ENCODE measurements at places on chromosomes 16 and 17.

DNA sequence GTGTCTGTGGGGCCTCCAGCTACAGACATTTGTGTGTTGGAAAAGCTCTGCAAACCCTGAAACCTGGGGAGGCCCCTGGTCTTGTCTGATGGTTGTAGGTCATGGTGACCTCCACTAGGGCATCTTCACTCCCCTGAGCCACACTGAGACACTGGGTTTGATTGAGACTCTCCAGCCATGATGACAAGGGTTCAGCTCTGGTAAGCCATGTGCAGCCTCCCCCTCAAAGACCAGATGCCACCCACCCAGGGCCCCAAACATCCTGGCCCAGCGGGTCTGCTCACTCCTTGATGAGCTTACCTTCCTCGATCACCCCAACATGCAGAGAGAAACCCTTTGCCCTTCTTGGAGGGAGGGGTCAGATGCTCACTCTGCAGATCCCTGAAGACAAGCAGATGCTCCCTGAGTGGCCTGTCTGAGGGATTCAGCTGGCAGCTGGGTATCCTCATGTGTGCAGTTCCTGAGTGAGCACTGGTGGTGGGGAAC, 101.6 kb downstream of the METRNL start:
- no peak for ATAC-seq

- ATAC-seq, result no peak
Observed at GRCh38 chr17:80316431-80316830, 55.8 kb downstream of the RNF213 start.

DNA sequence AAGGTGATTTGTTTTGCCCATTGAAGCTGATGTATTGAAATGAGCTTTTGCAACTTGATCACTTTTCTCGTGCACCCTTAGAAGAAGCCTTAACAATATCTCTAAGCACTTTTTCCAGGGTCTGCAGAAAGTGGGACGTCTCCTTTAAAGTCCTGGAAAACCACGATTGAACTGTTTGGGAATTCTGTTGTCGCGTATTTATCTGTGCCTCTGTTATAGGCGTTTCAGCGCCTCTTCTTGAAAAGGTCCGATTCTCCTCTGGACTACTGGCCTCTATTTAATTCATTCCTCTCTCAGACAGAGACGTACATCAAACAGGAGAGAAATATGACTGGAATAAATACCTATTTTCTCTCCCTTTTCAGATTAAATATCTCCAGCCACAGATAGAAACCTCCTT, 262.4 kb upstream of the PSMD7 start:
- no peak for ATAC-seq

- ATAC-seq, result no peak
Observed at GRCh38 chr16:22291020-22291419, 6.2 kb upstream of the POLR3E start.

DNA sequence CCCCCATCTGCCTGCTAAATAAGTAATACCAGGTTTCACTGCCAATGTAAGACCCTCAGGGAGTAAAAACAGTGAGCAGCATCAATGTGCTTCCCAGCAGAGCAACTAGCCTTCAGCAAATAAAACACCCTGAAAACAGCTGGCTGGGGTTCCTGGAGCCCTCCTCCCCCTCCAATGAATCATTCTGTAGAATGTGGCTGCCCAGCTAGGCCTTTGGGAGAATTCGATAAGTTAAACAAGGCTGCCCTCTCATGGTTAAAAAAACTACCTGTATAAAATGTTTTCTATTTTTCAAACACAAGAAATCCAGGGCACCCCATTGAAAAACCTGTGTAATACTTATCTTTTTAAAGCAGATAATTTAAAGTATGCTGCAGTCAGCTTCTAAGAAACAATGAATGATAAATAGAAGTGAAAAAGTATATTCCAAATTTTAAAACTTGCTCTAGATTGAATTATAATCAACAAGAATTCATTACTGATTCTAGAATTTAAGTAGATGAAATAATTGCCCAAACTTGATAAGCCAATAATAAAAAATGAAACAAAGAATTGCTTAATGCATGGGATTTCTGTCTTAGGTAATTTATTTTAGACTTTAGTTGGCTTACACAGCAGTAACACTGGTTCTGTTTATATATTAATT, 9.4 kb upstream of the TOM1L1 start:
- ATAC-seq, result peak; percentile 43

- no peak for ATAC-seq
Observed at GRCh38 chr17:16976725-16977550, 5.0 kb upstream of the TNFRSF13B start.

- ATAC-seq, result no peak
Observed at GRCh38 chr17:41734949-41735313, 488 bp upstream of the HAP1 start.

DNA sequence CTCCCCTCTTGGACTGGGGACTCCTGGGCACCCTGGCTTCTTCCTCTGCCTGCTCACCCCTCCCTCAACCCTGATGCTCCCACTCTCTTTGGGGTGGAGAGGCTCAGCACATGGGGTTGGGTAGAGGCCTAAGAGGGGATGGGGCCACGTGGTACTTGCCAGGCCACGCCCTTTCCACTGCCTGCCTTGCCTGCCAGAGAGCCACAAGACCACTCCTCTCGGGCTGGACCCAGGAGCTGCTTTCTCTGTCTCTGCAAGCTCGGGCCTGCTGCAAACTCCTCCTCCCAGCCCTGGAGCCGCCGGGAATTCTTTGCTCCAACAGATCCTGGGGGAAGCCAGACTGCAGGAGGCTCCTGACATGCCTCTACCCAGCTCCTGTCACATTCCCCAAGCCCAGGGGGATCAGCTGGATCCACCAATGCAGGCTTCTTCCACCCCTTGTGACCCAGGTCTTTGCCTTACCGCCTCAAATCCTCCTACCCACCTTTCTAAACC, 11.8 kb downstream of the DLX4 start:
- no peak for ATAC-seq

DNA sequence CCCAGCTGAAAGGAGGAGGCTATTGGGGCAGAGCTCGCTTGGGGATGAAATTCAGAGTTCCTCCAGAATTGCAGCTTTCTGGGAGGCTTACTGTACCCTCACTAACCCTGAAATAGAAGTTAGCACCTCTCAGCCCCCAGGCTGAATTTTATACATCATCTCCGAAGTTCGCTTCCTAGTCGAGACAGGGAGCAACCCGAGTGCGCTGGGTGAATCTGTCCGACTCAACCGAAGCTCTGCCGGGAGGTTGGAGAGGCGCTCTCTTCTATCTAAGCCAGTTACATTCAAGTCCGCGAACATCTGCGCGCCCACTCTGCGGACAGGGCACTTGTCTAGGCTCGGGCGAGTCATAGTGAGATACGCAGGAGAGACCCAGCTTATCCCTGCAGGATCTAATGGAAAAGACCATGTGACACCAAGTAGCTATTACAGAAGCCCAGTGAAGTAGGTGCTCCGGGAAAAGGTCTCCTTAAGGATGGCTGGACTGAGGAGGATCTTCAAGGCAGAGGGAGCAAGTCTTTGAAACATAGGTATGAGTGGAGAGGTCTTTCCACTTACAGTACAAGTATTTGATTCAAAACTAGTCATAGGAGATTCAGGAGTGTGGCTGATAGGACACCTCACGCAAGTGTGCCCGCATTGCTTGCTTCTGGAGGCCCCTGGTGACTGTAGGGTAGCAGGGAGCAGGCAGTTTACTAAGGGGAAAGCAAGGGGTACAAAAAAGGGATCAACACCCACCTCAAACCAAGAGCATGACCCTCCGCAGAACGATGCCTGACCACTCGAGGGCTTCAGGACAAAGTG, 646 bp upstream of the HES7 start:
- no peak for ATAC-seq

- ATAC-seq, result no peak
Observed at GRCh38 chr17:71229070-71229469, 891.8 kb upstream of the SOX9 start.

DNA sequence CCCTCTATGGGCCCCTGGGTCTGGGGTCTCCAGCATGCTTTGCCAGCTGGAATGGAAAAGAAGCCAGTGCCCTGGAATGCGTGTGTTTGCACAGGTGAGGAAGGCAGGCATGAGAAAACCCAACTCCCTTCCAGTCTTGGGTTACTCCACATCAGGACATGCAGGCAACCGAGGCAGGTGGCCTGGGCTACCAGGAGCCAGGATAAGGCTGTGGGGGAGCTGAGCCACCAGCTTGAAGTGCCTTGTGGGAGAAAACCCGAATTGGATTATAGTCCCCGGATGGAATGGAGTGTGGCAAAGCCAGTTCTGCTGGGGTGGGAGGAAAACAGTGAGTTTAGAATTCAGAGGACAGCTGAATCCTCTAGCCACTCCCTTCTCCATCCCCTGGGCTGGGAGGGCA, 7.2 kb downstream of the SRCIN1 start:
- no peak for ATAC-seq

DNA sequence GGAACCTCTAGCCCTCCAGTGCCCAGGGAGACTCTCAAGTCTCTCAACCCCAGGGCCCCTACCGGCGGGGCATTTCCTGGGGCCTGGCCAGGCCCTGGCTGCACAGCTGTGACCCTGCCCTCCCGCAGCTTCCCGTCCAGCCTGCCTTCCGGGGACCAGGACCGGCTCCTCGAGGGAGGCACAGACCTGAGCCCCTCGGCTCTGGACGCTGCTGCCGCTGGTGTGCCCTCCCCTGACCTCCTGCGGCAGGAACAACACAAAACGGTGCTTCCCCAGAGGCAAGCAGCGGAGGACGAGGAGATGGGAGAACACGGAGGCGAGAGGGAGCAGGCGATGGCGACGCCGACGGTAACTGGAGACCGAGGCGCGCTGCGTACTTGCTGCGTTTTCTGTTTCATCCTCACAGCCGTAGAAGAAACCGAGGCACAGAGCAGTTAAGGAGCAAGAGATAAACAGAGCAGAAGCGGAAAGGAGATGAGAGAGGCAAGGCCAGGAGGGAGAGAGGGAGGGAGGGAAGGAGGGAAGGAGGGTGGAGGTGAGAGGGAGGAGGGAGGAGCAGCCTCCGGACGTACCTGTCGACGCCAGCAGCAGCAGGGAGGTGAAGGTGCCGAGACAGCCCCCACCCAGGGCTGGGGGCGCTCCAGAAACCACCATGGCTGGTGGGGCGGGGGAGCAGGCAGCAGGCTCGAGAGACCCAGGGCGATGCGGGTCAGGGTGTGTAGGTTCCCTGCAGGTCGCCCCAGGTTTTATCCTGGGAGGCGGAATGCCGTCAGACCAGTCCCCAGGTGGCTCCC, at the start of gene PRSS22:
TSS of gene PRSS22 (minus strand) at position 720 of the 794 bp plus-strand sequence. CDS start at position 654, 66 bp downstream.
- ATAC-seq, result peak; percentile 50

DNA sequence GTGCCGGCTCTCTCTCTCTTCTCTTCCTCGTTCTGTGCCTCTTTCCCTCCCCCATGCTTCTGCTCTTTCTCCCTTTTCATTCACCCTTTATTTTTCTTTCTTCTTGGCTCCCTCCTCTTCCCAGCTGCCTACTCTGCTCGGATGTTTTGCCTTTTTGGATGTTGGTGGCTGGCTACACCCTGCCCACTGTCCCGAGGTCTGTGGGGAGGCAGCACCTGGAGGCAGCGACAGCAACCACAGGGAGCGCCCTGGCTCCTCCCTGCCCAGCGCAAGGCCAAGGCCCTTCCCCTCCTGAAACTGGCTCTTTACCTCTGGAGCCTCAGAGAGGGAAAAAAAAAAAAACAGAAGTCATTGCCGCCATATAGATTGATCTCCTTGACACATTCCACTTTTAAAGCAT, 20.0 kb downstream of the CLUAP1 start:
- ATAC-seq, result no peak

- ATAC-seq, result peak; percentile 19
Observed at GRCh38 chr16:24858219-24859041, 12.7 kb downstream of the SLC5A11 start.

GRCh38 chr16:86685076-86685475, 106.7 kb downstream of the FOXL1 start:
- ATAC-seq, result no peak

DNA sequence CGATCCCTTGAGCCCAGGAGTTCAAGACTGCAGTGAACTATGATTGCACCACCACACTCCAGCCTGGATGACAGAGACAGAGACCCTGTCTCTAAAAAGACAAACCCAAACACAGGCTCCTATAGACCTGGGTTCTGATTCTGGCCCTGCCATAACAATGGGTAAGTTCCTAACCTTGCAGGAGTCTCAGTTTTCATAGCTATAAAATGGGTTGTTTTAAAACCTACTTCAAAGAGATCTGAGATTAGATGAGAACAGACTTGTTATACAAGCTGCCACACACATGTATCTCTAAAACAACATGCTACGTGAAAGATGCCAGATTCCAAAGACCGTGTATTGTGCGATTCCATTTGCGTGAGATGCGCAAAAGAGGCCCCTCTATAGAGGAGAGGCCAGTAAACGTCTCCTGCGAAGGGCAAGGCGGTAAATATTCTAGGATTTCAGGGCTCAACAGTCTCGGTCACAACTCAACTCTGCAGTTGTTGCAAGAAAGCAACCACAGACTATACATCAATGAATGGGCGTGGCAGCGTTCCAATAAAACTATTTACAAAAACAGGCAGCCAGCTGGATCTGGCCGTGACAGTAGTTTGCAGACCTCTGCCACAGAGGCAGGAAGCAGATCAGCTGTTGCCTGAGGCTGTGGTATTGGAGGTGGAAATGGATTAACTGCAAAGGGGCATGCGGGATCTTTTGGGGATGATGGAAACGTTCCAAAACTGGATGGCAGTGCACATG, 5.9 kb downstream of the CORO7 start:
- ATAC-seq, result no peak

GRCh38 chr16:82735673-82736091, 108.9 kb downstream of the CDH13 start:
- ATAC-seq, result no peak

GRCh38 chr17:5110816-5111215, 862 bp downstream of the ZNF232 start:
- no peak for ATAC-seq

DNA sequence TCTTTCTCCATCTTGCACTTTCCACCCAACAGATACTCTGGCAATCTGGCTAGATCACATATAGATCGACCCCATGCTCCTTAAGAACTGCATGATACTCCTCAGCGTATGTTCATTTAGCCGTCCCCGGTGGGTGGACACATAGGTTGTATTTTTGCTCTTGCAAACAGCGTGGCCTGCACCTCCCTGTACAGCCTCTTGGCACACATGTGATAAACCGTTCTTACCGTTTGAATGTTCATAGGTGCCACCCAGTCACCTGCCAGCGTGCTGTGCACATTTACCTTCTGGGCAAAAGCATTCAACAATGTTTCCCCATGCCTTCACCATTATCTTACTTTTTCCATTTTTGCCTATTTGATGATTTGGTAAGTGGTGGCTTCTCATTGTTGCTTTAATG, 6.2 kb downstream of the TNP2 start:
- ATAC-seq, result no peak

DNA sequence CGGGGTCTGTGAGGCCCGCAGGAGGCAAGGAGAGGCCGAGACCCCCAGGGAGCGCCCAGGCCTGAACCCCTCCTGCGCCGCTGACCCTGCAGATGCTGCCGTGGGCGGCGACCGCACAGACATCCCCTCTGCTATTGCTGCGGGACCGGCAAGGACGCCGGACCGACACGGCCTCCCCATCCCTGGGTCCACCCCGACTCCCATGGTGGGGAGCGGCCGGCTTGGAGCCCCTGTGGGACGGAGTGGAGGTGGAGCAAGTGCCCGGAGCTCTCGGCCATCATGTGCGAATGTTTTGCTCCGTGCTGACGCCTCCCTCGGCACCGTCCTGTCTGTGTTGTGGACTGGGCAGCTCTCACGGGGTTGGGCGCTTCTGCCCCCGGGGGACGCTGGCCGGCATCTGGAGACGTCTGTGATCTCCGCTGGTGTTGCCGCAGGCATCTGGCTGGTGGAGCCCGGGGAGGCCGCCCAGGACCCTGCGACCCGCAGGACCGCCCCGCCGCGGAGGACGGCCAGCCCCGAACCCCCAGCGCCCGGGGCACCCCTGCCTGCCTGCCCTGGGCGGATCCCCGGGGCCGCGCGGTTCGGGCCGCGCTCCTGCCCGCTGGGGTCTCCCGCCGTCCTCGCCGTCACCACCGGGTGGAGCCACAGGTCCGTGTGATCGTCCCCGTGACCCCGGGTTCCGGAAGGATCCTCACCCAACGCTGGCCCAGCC, 12.8 kb upstream of the GNG13 start:
- peak; percentile 72 for ATAC-seq
